ENCODE measurements at places on chromosomes 6 and 20.

DNA sequence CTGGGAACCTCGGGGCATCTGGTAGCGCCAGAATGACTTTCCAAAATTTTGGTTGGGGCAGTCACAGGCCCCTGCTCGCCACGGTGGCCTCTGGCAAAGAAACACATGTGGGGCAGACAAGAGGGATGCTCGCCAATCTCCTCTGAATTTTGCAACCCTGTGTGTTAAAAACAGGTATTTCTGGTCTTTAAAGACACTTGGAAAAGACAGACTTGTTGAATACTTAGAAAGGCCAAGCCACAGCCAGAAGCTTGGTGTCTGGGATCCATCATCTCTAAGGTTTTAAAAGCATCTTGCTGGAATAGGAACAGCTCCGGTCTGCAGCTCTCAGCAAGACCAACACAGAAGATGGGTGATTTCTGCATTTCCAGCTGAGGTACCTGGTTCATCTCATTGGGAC is 31.2 kb downstream of the HLA-E start:
- no peak for DNase-seq

DNA sequence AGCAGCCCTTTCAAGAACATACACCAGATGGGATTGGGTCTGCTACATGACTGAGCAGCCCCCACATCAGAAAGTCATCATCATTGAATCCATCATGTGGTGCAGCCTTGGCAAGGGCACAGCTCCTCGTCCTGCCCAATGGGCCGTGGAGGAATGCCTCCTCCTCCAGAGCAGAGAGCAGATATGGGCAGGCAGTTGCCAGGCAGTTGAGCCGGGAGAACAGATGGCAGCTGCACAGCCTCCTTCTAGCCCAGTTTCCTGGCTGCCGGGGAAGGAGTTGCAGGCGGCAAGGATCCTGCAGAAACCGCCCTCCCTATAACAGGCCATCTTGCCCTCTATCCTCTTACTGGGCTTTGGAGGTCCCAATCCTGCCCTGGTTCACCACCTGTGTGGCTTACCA is 11.9 kb upstream of the ZFAND3 start:
- DNase-seq, result no peak

- DNase-seq, result no peak
Measured at GRCh38 chr6:162671580-162672165, 55.9 kb downstream of the PRKN start.

DNA sequence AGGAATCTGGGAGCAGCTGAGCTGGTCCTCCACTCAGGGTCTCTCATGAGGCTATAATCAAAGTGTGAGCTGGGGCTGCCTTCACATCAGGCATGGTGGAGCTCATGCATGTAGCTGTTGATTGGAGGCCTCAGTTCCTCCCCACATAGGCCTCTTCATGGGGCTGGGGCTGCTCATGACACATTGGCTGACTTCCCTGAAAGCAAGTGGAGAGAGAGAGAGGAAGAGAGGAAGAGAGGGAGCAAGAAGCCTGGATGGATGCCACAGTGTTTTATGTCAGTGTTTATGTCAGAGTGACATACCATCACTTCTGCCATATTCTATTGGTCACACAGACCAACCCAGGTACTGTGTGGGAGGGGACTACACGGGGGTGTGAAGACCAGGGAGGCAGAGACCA is 43.8 kb downstream of the EYA2 start:
- no peak for DNase-seq

DNA sequence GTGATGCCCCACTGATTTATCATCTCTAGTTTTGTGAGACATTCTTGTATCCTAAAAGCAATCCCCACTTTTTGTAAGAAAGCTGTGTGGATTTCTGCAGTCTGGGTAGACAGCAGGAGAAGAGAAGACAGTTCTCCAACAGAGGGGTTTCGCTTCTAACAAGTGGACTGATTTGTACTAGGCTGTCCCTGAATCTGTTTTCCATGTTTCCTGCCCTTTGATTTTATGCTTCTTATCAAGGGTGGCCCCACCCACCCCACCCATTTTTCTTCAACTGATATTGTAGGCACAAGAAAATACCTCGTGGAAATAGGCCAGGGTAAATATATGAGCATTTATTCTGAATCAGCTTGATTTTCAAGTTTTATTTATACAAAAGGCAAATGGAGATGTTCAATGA is 25.7 kb upstream of the JAG1 start:
- DNase-seq, result no peak

DNA sequence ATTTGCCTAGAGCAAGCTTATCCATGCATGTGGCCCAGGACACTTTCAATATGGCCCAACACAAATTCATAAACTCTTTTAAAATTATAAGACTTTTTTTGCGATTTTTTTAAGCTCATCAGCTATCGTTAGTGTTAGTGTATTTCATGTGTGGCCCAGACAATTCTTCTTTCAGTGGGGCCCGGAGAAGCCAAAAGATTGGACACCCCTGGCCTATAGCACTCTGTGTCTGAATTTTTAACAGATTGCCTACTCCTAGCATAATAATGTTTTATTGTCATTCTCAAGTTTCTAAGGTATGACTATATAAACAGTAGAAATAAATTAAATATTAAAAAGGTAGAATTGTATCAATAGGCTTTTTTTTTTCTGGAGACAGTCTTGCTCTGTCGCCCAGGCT is 48.6 kb upstream of the LOC128125822 start:
- DNase-seq, result no peak

GRCh38 chr6:127939442-127940066 is 38.7 kb upstream of the THEMIS start:
- DNase-seq, result no peak

GRCh38 chr6:129860908-129861665 is at the start of gene TMEM244:
Gene TMEM244, minus strand, starts transcription at chr6:129861315. Its CDS starts 127 bp downstream, at chr6:129861188.
- no peak for DNase-seq

DNA sequence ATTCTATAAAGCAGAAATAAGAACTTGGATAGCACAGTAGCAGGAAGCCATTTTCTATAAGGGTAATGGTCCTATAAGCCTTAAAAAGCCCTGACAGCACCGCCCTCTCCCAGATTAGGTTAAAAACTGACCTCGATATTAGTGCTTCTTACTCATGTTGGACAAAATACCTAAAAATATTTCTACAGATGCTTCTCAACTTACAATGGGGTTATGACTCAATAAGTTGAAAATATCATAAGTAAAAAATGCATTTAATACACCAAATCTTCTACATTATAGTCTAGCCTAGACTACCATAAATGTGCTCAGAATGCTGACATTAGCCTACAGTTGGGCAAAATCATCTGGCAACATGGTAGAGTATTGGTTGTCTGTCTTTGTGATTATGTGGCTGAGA is 70.3 kb downstream of the SESN1 start:
- DNase-seq, result no peak

DNA sequence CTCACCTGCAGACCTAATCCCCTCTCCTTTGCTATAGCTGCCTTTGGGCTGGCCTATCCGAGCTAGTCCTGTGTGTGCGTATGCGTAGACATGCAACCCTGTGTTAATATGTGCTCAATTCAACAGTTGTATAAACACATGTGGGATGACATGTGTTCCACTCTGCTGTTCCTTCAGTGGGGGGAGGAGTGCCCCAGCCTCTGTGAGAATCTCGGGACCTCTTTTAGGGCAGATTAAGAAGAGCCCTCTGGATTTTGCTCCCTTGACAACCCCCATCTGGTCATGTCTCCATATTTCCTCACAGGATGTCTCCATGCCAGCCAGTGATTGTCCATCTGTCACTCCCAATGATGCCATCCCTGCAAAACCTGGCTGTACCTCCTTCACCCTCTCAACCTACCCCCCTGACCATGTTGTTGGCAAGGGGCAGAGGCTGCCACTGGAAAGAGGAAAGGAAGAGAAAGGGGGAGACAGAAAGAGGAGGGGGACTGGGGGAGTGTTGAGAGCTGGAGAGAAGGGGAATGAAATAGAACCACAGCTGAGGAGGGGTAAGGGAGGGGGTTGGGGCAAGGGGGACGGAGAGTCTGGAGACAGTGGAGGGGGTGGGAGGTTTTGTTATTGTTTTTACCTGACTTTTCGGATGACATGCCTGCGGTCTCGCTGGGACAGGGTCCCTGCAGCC is 417 bp downstream of the PRRT1 start:
- DNase-seq, result no peak

GRCh38 chr20:45269056-45269455 is 14.7 kb upstream of the SLPI start:
- DNase-seq, result no peak

DNA sequence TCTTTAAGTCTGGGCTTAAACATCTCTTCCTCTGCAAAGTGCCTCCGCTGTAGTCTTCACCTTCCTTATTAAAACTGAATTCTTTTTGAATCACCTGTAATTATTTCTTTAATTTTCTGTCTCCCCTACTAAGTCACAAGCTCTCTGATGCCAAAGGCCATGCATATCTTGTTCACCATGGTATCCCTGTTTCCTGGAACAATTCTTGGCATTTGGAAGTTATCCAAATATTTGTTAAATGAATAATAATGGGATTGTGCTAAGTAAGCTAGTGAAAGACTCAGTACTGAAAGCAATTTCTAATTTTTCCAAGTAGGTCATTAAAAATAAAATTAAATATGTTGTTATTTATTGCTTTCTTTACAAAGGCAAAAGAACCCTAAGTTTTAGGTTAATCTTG is 12.2 kb downstream of the SNAP91 start:
- DNase-seq, result no peak

DNA sequence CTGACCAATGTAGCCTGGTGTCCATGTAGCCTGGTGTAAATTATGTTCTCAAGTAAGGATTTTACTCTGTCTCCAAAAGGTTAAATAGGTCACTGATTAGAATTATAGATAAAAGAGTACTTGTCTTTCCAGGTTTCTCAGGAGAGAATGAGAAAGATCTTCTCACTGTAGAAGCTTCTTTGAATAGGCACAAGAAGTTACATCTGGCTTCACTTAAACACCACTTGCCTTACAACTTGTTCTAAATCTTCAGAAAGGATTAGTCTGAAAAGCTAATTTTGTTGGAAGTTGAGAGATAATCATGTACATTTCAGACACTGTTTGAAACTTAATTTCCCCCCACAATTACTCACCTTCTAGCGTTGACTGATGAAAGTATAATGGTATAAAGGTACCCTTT is 275.3 kb downstream of the FARS2 start:
- no peak for DNase-seq

- no peak for DNase-seq
Measured at GRCh38 chr6:136014454-136015437, 163.2 kb downstream of the PDE7B start.

DNA sequence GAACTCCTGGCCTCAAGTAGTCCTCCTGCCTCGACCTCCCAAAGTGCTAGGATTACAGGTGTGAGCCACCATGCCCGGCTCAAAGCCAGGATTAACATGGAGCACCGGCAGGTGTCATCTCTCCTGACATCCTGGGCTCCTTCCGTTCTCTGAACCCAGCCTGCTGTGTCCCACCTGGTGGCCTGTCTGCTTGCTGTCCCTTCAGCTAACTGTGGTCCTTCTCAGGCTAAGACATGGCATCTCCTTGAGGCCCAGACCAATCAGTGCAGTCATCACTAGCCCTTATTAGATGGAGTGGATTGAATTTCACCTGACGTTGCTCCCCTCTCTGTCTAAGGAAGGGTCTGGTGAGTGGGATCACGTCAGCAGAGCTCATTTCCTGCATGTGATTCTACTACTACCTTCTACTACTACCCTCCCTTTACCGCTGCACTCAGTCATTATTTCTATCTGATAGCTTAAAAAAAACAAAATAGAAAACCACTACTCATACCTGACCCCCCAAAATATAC is 28.0 kb upstream of the SYNJ2 start:
- DNase-seq, result no peak

DNA sequence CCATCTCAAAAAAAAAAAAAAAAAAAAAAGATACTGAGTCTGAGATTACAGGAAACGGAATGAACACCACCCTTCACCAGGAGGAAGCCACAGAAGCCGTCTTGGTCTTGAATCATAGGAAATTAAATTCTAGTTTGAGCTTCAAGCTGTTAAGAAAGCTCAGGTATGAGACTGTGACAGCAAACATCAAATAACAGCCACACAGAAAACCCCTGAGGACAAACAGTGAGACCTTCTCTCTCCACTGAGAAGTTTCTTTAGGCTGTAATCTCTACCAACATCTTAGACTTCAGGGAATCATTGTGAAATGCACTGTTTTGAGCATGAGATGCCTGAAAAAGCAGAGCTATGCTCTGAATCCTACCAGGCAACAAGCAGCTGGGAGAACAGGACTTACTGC is 30.8 kb downstream of the PDE10A start:
- DNase-seq, result no peak

- DNase-seq, result no peak
Measured at GRCh38 chr20:6180531-6180930, 57.7 kb upstream of the FERMT1 start.

GRCh38 chr6:146444189-146444588 is 99.4 kb upstream of the RAB32 start:
- DNase-seq, result no peak

DNA sequence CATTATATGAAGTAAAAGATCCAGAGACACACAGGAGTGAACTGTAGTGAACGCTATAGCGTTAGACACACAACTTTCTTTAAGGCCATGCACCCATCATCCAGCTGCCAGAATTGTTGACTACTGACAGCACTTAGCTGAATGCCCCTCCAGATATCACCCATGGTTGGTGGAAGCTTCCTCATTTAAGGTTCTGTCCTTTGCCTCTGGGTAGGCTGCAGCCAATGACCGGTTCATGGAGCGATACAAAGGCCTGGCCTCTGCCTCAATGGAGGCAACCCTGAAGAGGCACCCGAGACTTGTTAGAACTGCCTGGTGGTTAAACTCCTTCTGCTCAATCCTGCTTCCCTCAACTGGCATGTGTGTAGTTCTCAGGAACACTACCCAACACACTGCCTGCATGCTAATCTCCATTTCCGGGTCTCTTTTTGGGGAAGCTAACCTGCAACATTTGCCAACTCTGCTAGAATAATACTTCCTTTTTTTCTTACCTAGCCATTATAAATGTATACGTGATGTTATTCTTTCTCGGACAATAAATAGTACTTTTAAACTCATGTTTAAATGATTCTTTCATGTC is 49.8 kb upstream of the THEMIS start:
- no peak for DNase-seq

DNA sequence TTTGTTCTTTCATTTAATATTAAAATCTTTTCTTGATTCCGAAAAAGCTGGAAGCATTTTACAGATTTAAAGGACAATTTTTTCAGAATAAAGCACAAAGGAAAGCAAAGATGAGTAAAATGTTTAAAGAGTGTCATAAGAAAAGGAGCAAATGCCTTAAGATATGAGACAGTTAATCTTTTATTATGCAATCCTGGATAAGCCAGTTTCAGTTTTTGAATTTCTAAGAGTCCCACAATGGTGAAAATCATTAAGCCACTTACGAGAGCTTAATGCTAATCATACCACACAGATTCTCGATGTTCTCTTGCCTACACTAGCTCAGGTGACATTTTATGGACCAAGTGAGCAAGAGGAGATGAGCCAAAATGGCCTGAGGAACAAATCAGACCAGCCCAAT is 103.7 kb upstream of the RNF217 start:
- DNase-seq, result no peak

GRCh38 chr6:47353871-47354270 is 44.2 kb upstream of the TNFRSF21 start:
- DNase-seq, result no peak
